Activated naive CD8-positive, alpha-beta T cell treated with anti-CD3 and anti-CD28 coated beads for 36 hours (primary cell): ENCODE measurements at places on chromosomes 6 and 20. TPM values are rescaled to one million over a fixed set of nuclear protein-coding genes. Genes with fewer than 3 reads are reported as not detected.

DNA sequence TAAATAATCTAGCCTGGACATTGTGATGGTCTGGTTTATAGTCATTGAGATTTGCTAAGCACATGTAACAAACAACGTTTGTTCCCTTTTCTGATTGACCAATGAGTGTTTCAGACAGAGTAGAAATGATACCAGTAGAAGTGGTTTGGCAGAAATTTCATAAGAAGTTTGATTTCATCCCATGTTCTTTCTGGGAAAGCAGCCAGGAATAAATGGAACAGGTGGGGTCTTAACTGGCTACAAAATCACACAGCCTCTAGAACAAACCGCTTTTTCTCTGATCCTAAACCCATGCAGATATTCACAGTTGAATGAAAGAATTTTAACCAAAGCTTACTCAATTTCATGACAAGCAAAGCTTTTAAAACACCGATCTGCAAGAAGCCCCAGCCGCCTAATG is 227.5 kb downstream of the UST start:
- H3K27ac ChIP-seq = no peak overlapping the region
- no peak for DNase-seq
- no peaks in the 10 kb centered on the region for H3K36me3 ChIP-seq
- H3K4me3 ChIP-seq = no peak overlapping the region

DNA sequence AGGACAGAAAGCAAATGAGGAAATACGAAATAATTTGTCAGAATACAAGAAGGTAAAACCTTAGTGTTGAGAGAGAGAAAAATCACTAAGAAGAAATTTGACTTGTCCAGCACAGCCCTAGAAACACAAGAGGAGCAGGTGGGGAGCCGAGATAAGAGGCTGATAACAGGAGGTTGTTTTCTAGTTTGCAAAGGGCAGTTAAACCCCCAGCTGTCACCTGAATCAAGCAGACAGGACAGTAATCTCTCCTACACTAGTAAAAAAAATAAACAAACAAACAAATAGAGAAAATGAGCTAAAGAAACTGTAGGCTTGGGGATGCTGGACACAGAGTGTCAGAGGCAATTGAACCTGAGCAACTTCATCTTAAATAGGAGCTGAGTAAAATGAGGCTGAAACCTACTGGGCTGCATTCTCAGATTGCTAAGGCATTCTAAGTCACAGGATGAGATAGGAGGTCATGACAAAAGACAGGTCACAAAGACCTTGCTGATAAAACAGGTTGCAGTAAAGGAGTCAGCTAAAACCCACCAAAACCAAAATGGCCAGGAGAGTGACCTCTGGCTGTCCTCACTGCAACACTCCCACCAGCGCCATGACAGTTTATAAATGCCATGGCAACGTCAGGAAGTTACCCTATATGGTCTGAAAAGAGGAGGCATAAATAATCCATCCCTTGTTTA is 40.4 kb downstream of the FAM184A start:
- DNase-seq = no peak
- H3K27me3 ChIP-seq = no peaks in the 10 kb centered on the region
- H3K36me3 ChIP-seq = no peaks in the 10 kb centered on the region
- no peak overlapping the region for H3K27ac ChIP-seq
- H3K4me1 ChIP-seq = peaks cover 2% of the 10 kb centered on the region

DNA sequence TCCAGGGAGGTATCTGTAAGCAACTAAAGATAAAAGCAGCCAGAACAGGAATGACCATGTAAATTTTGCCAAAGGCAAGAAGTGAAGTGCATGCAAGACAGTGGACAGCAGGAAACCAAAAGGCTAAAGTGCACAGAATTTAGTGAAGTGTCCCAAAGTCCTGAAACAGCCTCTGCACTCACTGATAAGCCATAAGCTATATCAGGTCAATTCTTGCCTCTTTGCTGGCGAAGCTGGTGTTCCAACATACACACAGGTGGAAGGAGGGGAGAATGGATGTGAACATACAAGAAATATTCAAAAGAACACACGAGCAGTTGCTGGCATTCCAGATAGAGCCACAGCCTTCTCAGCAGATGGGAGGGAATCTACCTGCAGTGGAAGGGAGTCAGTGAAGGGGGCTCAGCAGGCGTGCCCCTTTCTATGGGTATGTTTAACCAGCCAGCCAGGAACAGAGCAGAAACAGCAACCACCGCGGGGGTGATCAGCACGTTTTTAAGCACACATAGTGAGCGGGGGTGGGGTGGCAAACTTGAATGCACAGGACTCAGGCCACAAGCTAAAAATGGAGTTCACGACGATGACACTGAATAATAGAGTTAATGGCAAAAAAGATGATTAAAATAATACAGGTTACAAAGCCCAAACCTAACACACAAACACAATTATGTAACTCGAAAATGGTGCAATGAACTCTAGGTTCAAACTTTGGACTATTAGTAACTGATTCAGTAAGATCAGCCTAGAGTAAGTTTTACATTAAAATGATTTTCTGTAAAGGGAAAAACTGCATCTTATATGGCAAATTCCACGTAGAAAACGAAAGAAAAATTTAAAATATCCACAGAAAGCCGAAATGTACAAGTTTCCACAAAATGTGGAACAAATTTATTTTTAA is 1.2 kb downstream of the ECI2 start:
- peak; percentile 42 for DNase-seq
- H3K27me3 ChIP-seq = no peaks in the 10 kb centered on the region
- H3K27ac ChIP-seq = peak overlapping the region; percentile 88
- peaks cover 35% of the 10 kb centered on the region for H3K36me3 ChIP-seq

SRSF3 gene
- 585 TPM for total RNA-seq

DNA sequence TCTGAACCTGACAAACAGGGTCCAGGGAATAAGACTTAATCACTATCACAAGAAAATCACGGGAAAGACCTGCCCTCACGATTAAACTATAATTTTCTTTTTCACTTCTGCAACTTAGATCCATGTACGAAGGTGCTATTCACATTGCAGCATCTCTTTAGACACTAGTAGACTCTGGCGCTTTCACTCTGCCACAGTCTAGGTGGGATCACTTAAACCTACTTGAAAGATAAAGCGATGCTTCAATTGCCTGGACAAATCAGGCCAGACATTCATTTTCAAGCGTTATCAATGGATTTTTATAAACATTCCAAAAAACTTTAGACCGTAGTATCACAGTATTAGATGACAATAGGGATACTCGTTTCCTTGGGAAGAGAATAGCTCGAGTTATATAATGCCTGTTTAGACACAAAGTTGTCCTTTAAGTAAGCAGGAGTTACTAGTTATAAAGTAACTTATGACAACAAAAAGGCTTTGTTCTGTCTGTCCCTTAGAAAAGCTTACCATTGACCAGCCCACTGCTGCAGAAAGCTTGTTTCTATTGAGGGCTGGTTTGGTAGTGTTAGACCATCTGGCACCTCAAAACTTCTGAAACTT is 367.3 kb downstream of the UTRN start:
- DNase-seq = no peak
- H3K27me3 ChIP-seq = no peaks in the 10 kb centered on the region
- H3K36me3 ChIP-seq = peaks cover 11% of the 10 kb centered on the region
- peaks cover 26% of the 10 kb centered on the region for H3K4me1 ChIP-seq
- no peak overlapping the region for H3K27ac ChIP-seq

SMLR1 gene
- total RNA-seq = not detected

CDK19 gene
- 9.2 TPM for total RNA-seq

GRCh38 chr6:169106176-169106575 is 147.5 kb downstream of the THBS2 start:
- no peaks in the 10 kb centered on the region for H3K4me1 ChIP-seq
- H3K4me3 ChIP-seq = no peak overlapping the region
- H3K27ac ChIP-seq = no peak overlapping the region
- no peaks in the 10 kb centered on the region for H3K36me3 ChIP-seq

- H3K27ac ChIP-seq = no peak overlapping the region
- H3K4me1 ChIP-seq = no peaks in the 10 kb centered on the region
- no peak for DNase-seq
- H3K4me3 ChIP-seq = no peak overlapping the region
- H3K27me3 ChIP-seq = peaks cover 10% of the 10 kb centered on the region
Measured at GRCh38 chr6:136483906-136484305, 66.3 kb downstream of the MAP7 start.

GRCh38 chr20:57900226-57900905 is 190.6 kb upstream of the PMEPA1 start:
- no peak overlapping the region for H3K27ac ChIP-seq
- H3K27me3 ChIP-seq = peaks cover 22% of the 10 kb centered on the region
- H3K36me3 ChIP-seq = no peaks in the 10 kb centered on the region

ELOVL2 gene
- not detected for total RNA-seq

DNA sequence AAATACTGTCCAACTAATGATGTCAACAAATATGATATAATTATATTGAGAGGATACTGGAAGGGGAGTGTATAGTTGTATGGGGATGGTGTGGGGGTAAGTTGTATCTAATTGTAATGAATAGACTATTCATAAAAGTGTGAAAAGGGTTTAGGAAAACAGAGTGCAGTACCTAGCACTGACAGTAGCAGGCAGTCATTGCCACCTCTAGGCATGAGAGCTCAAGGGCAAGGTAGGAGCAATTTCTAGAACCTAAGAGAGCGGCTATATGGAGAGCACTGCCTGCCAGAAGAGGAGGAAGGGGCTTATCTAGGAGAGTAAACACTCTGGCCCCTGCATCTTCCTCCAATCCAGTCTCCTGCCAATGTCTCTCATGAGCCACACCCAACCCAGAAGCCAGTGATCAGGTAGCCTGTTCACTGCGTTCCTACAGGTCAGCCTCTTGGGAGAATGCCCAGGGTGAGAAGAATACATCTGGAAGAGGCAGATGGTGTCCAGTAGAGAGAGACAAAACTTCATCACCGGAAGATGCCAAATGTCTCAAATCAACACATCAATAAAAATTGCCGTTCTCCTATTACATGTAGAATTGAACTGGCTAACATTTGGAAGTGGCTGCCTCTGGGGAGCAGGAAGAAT is 200.0 kb downstream of the LY86 start:
- H3K27ac ChIP-seq = no peak overlapping the region
- peak; percentile 14 for DNase-seq
- peaks cover 6% of the 10 kb centered on the region for H3K4me1 ChIP-seq
- no peaks in the 10 kb centered on the region for H3K36me3 ChIP-seq

TSPO2 gene
- not detected for total RNA-seq

DNA sequence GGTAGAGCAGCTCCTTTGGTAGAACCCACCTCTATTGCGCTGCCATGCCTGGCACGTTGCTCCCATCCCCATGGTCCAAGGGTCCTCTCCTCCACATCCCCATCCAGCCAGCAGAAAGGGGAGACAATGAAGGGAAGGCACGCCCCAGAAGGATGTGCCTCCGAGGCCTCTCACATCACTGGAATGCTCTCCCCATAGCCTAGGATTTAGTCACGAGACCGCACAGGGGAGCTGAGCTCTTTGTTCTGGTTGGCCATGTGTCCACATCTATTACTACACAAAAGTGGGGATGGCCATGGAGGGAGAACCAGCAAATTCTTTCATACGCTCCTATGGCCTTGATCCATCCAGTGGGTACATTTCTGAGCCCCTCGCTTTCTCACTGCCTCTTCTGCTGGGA is 60.5 kb upstream of the SALL4 start:
- peaks cover 21% of the 10 kb centered on the region for H3K27me3 ChIP-seq
- DNase-seq = no peak
- H3K27ac ChIP-seq = no peak overlapping the region
- H3K4me3 ChIP-seq = no peak overlapping the region
- H3K36me3 ChIP-seq = no peaks in the 10 kb centered on the region
- H3K4me1 ChIP-seq = no peaks in the 10 kb centered on the region

DNA sequence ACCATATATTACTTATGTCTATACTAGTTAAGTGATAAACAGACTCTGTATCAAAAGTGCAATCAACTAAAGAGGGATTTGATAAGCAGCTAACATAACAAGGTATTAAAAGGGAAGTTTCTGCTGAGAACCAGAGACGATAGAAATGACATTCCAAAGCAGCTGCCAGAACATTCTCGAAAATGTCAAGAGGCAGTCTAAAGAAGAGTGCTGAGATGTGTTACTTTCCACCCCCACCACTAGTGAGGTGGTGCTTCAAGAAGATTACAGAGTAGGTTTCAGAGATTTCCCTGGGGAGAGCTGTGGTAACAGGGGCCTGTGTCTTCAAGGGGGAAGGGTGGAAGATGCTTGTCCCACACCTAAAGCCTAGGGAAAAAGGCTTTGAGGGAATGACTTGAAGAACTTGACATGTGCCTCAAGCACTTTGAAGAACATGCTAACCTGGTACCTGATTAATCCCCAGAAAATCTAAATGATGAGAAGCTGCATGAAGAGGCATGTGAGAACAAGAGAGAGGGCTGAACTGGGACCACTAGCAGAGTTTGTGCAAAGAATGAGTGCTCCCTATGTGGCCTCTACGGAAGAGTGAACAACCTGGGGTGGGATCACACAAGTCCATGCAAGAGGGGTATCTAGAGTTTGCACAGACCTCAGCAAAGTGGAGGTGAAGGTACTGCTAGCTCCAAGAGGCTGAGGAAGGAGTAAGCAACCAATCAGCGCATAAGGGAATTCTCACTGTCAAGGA is 5.0 kb downstream of the FAM184A start:
- H3K4me1 ChIP-seq = peaks cover 28% of the 10 kb centered on the region
- H3K4me3 ChIP-seq = no peak overlapping the region
- no peak overlapping the region for H3K27ac ChIP-seq
- no peak for DNase-seq
- H3K36me3 ChIP-seq = no peaks in the 10 kb centered on the region

SLC22A16 gene
- total RNA-seq = not detected

GRCh38 chr6:33411632-33412005 is 805 bp downstream of the PHF1 start:
- H3K36me3 ChIP-seq = peaks cover 24% of the 10 kb centered on the region
- no peak for DNase-seq
- peaks cover 50% of the 10 kb centered on the region for H3K4me1 ChIP-seq

- no peaks in the 10 kb centered on the region for H3K4me1 ChIP-seq
- no peak overlapping the region for H3K4me3 ChIP-seq
- no peaks in the 10 kb centered on the region for H3K36me3 ChIP-seq
- no peaks in the 10 kb centered on the region for H3K27me3 ChIP-seq
Measured at GRCh38 chr6:82629921-82630320, 266.3 kb downstream of the TPBG start.

DNA sequence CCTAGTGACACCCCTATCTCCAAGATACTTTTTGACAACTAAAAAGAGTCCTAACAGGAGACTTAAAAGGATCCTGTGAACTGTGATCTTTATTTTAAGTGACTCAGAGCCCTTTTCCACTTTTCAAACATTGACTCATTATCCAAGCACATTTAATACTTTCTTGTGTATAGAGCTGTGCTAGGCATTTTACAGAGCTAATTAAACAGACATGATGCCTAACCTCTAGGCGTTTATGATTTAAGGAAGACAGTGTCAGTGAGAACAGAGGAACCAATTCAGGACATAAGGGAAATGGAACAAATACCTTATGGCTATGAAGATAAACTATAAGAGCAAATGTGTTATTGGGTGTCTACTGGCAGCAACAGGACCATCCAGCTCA is 282.6 kb downstream of the TPBG start:
- H3K4me3 ChIP-seq = no peak overlapping the region
- H3K27ac ChIP-seq = no peak overlapping the region
- DNase-seq = no peak
